ENCODE measurements at places on chromosomes 12 and 14. TPM values are rescaled to one million over a fixed set of nuclear protein-coding genes. Genes with fewer than 3 reads are reported as not detected.

NEDD8 gene
- polyA plus RNA-seq, result 342 TPM

TMEM119 gene
- 58.1 TPM for polyA plus RNA-seq

GPRC5D gene
- not detected for polyA plus RNA-seq

MDP1 gene
- 23.3 TPM for polyA plus RNA-seq

C12orf56 gene
- polyA plus RNA-seq, result 0.90 TPM

FLRT2 gene
- 34.9 TPM for polyA plus RNA-seq

FAM186B gene
- 0.38 TPM for polyA plus RNA-seq

WNT1 gene
- not detected for polyA plus RNA-seq
